GM10248 (cell line): ENCODE measurements at places on chromosomes 16 and 17.

DNA sequence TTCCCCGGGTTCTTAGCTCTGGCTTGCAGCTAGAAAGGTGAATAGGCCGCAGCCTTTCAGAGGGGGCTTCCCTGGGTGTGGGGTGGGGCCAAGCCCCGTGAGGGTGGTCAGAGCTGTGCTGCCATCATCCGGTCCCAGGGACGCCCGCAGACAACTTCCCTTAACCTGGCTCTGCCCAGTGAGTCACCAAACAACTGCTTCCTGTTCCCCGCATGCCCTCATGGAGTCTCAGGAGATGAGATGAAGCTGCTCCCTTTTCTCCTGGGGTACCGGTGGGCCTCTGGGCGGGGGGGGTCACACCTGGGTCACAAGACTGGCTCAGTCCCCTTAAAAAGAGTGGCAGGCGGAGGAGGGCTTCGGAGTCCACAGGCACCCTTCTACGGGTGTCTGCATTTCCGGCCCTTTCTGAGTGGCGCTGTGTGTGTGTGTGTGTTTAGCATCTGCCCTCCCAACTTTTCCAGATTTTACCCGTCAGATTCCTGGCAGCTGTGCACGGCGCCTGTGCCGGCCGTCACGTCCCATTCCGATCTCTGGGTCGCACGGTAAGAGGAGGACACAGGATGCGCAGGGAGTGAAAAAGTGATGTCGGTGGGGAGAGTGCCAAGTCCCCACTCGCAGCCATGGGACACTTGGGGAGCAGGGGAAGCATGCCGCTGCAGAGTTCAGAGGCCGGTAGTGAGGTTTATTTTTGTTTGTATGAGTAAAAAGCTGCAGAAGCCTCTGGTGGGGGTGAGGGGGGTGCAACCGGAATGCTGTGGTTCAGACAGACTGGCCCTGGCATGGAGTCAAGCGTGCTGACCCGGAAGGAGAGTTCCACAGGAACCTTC lies 16.8 kb downstream of the HIC1 start:
- DNase-seq, result no peak

DNA sequence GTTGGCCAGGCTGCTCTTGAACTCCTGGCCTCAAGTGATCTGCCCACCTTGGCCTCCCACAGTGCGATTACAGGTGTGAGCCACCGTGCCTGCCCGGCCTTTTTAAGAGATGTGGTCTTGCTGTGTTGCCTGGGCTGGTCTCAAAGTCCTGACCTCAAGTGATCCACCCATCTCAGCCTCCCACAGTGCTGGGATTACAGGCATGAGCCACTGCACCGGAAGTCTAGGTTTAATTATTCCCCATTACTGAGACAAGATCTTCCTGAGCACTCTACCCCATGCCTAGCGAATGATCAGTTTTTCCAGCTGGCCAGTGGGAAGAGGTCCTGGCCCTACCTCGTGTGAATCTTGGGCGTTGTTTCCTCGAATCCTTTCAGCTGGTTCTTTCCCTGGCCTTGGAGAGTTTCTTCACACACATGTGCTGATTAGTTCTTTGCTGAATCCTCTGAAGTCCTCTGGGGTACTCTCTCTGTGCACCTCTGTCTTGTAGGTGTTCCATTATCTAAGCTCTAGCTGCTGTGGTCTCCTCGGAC lies 18.9 kb downstream of the C16orf54 start:
- no peak for DNase-seq

GRCh38 chr17:68601565-68602288 lies 560 bp upstream of the FAM20A start:
- no peak for DNase-seq

- DNase-seq, result no peak
These were observed 5.8 kb downstream of the TRAF4 start for GRCh38 chr17:28749516-28750177.

- DNase-seq, result no peak
These were observed 238.1 kb downstream of the ZNF423 start for GRCh38 chr16:49617710-49618330.

DNA sequence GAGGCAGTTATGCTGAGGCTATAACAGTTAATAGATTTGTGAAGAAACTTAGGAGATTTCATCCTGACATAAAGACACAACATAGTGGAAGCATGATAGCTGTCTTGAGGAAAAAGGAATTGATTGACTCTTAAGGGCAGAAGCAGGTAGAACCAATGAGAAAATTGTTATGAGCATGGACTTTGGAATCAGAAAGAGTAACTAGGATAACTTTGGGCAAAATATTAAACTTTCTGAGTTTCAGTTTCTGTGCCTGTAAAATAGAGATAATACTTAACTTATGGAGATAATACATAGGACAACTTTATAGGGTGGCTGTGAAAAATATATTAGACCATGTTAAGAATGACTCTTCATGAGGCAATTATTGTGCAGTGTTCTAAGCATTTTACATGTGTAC lies 696.5 kb downstream of the CDH11 start:
- DNase-seq, result no peak

GRCh38 chr17:17500999-17501605 lies 4.9 kb upstream of the RASD1 start:
- DNase-seq, result no peak

- no peak for DNase-seq
These were observed 56.1 kb upstream of the RBL2 start for GRCh38 chr16:53378138-53378537.

- DNase-seq, result no peak
These were observed 21.7 kb downstream of the ATP6V0D1 start for GRCh38 chr16:67459066-67459860.
